ENCODE measurements at places on chromosomes 11 and 22.

- DNase-seq = no peak
These were observed 13.8 kb upstream of the SLC39A13 start for GRCh38 chr11:47394322-47395222.

DNA sequence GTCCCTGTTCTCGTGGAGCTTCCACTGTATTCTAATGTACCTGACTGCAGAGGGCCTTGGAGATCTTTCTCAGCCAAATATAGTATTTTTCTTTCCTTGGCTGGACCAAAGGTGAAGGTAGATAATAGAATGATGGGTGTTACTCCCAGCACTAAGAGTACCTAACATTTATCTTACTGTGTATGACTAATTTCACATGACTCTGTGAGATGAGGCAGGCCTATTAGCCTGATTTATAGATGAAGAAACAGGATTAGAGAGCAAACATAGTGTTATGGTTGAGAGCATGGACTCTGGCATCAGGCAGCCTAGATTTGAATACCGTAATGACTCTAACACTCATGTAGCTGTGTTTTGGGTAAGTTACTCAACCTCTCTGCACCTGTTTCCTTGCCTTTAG is 2.7 kb downstream of the ACO2 start:
- DNase-seq = no peak

DNA sequence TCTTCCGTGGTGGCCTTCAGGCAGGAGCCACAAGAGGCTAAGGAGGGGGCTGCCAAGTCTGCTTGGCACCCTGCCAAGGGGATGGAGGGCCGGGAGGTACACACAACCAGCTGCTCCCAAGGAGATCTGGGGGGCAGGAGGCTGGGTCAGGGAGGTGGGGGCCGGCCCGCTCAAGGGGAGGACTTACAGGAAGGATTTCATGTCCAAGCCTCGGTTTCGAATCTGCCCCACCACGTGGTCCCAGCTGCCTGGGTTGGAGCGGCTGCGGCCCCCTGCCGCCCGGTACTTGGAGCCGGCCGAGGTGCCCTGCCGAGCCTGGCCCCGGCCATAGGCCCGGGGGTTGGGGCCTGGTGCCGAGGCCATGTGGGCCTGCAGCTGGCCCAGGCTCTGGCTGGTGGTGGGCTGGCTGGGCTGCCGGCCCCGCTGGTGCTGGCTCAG is 33.5 kb downstream of the LRRC10B start:
- DNase-seq = no peak

- DNase-seq = peak; percentile 33
These were observed 278.1 kb upstream of the FAT3 start for GRCh38 chr11:91946397-91946951.

DNA sequence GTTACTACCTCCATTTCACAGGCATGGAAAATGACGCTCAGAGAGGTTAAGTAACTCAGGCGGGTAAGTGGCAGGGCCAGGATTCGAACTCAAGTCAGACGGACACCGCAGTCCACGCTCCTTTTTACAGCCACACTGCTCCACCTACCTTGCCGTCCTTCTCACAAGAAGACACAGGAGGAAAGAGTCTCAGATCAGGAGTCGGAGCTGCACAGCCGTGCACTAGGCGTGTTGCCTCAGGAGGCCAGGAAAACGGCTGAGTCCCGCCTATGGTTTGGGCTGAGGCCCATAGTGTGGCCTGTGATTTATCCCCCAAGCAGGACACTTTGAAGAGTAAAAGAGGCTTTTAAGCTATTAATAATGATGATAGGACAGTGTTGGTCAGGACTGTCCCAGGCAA is 44.7 kb upstream of the CD5 start:
- DNase-seq = no peak

DNA sequence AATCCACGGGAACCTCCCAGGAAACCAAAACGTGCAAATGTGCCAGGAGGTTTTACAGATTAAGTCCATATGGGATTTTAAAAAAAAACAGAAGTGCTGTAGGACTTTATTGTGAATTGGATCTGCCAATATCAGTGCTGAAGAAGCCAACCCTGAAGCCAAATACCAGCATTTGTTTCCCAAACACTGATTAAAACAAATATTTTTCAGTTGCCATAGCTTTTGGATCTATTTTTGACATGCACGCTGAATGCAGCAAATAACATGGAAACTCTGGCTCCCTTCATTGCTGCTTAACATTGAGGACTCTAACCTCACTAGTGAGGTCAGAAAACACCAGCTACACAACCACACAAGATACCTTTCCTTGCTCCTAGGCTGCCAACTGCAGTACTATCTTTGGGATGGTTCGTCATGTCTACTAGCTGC is 28.4 kb upstream of the SIK2 start:
- DNase-seq = peak; percentile 33

Measured in fibroblast of mammary gland (primary cell).